ENCODE measurements at places on chromosomes 5 and 9.
A peak's percentile ranks its signal among the peaks of the same experiment; 100 is the strongest.

DNA sequence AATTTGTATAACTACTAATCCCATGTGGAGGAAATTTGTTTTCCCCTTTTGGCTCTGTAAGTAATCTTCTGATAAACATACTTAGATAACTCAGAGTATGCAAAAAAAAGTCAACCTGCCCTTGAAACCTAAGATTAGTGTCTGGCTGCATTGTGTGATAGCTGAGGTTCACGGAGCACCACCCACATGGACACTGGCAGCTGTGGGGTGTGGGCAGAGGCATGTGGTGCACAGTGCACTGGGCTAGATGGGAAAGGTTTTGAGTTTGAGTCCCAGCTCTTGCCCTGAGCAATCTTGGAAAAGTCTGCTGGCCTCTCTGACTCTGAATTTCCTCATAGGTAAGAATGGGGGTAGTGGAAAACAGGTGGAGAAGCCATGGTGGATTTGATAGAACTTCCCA lies 75.1 kb downstream of the PLCXD3 start:
- DNase-seq: no peak

DNA sequence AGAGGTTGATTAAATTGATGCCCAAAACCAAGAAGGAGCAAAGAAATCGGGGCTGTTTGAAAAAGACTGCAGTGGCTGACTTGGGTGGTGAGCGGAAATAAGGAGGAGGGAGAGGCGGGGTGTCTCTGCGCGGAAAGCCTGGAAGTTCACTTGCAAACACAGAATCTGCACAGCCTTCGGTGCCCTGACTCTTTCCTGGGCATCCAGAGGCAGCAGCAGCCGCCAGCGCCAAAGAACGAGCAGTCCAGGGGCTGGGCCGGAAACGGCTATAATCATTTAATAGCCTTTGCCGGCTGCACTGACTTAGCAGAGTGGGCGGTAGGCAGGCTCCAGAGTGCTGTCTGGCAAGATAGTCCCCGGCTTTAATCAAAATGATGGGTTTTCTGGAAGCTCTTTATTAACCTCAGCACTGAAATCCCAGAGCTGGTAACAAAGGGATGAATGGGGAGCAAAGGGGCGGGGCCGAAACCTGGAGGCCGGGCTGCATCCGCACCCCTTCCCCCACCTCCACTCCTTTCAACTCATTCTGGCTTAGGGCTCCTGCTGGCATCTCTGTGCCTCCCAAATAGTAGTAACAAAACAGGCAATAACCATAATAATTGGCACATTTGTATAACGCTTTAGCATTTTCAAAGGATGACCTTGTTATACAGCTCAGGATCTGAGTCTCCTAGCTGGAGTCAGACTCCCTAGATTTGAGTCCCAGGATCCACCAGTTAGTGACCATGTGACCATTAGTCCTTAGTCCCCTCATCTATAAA lies 35.7 kb downstream of the PCDHAC2 start:
- no peak for DNase-seq

DNA sequence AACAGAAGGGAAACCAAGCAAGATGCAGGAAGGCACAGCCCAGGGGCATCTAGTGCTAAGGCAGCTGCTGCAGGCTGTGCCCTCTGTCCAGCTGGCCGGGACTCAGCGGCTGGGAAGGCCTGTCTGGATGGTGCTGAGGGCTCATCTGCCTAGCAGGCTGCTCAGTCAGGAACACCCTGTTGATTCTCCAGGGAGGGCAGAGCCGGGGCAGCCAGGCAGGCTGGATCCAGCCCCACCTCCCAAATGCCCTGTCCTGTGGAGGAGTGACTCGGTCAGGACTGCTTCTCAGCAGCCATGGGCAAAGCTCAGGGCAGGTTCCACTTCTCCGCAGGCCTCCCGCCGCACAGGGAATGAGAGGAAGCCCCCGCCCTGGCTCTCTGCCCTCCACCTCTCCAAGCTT lies 7.8 kb upstream of the LCN9 start:
- DNase-seq: no peak

DNA sequence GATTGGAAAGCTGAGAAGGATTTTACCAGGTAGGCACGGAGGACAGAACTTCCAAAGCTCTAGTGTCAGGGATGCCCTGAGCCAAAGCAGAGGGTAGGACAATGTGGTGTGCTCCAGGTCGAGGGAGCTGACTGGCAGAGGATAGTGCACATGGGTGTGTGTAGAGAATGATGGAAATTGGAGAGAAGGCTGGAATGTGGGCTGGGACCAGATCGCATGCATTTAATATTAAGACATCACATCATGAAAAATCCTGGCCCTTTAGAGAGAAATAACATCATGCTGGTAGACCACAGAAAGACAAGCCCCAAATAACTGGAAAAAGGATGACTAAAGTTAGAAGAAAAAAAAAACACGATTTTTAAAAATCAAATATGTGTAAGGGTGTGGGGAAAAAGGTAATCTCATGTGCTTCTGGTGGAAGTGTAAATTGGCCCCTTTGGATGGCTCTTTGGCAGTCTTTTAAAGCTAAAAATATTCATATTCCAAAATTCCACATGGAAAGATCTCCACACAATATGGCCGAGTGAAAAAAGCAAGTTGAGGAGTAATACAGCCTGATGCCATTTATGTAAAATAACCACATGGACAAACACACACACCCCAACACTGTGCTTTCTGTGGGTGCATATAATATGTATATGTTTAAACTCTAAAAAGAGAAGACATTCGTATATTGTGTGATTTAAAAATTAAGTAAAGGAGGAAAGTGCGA lies 67.0 kb upstream of the TGFBR1 start:
- no peak for DNase-seq

- no peak for DNase-seq
Observed at GRCh38 chr5:147446523-147446922, 63.3 kb downstream of the DPYSL3 start.

- DNase-seq: no peak
Observed at GRCh38 chr9:33297432-33297831, 7.1 kb downstream of the NFX1 start.

DNA sequence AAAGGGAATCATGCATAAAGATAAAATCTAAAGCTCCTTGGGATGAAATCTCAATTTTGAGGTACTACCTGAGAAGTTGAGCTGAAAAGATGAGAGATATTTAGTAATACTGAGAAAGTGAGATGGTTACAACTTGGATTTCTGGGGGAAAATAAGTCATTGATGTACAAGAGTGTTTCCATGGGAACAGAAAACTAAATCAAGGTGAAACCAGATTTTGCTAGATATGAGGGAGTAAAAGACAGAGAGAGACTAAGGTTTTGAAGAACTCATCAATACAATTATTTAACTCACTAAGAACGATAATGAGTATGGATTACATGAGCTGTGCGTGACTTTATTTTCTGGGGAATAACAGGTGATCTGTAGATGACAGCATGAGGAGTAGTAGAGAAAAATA lies 10.2 kb upstream of the ST8SIA4 start:
- no peak for DNase-seq

- no peak for DNase-seq
Observed at GRCh38 chr9:116149844-116150243, 3.7 kb upstream of the PAPPA start.

- no peak for DNase-seq
Observed at GRCh38 chr5:110638970-110639902, 87.2 kb downstream of the TMEM232 start.

DNA sequence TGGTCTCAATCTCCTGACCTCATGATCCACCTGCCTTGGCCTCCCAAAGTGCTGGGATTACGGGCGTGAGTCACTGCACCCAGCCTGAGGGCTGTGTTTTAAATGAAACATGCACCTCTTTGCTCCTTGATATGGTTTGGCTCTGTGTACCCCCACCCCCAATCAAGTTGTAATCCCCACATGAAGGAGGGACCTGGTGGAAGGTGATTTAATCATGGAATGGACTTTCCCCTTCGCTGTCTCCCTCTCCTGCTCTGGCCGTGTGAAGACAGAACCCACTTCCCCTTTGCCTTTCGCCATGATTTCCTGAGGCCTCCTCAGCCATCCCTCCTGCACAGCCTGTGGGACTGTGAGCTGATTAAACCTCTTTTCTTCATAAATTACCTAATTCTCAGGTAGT lies 12.5 kb upstream of the NOTCH1 start:
- DNase-seq: no peak

DNA sequence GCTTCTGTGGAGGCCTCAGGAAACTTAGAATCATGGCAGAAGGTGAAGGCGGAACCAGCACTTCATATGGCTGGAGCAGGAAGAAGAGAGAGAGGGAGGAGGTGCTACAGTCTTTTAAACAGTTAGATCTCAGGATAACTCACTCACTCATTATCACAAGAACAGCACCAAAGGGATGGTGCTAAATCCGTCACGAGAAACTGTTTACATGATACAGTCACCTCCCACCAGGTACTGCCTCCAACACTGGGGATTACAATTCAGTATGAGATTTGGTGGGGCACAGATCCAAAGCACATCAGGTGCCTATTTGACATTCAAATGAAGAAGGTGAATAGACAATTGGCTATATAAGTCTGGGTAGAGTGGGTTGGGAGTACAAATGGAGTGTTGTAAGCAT lies 35.2 kb downstream of the FKTN start:
- DNase-seq: no peak

DNA sequence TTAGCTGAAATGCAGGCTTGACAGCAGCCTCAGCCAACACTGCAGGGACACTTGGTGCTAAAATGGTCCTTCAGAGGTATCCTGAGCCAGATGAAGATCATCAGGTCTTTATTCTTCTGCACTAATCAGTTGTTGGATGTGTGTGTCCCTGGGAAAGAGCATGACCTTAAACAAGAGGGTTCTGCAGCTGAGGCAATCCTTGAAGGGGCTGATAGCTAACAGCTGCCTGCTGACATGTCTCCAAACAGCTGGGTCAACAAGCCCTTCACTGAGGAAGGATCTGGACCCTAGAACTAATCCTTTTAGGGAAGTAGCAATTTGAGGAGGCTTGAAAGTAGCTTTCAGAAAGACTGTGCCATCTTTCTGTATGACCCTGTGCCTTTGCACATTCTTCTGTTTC lies 376.3 kb upstream of the ACTBL2 start:
- DNase-seq: no peak

GRCh38 chr5:134132372-134133187 lies 18.1 kb downstream of the TCF7 start:
- peak; percentile 66 for DNase-seq

DNA sequence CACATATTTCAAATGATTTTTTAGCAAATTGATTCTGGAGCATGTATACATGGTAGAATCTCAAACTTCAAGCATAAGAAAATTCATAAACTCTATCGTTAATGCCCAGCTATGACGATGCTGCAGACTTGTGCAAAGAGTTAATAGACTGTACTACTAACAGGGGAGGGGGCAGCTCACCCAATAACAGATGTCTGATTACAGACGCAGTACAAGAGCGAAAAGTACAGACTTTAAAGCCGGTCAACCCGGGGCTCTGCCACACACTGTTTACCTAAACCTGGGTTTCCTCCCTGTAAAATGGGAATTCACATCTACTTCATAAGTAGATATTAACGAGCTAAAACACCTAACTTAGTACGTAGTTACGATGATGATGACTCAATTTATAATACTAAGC lies 651 bp downstream of the TRIM23 start:
- DNase-seq: no peak

GRCh38 chr5:10262121-10262774 lies 12.2 kb downstream of the CCT5 start:
- no peak for DNase-seq
